GM23248 (cell line): ENCODE measurements at places on chromosomes 2 and 18. TPM values are rescaled to one million over a fixed set of nuclear protein-coding genes. Genes with fewer than 3 reads are reported as not detected.

Gene MC4R
- 0.14 and 0.33 TPM in 2 replicates for polyA plus RNA-seq

GRCh38 chr2:118929059-118929458, 12.9 kb upstream of the MARCO start:
- no peak for DNase-seq

Gene STPG4
- not detected in 2 replicates for polyA plus RNA-seq

GRCh38 chr2:137847443-137847842, 116.8 kb upstream of the HNMT start:
- no peak for DNase-seq

Gene DSG3
- polyA plus RNA-seq: not detected in 2 replicates

Gene MYL12B
- 1,218 and 1,219 TPM in 2 replicates for polyA plus RNA-seq

- no peak for DNase-seq
These were observed 587.3 kb upstream of the GCFC2 start for GRCh38 chr2:76298041-76298440.

DNA sequence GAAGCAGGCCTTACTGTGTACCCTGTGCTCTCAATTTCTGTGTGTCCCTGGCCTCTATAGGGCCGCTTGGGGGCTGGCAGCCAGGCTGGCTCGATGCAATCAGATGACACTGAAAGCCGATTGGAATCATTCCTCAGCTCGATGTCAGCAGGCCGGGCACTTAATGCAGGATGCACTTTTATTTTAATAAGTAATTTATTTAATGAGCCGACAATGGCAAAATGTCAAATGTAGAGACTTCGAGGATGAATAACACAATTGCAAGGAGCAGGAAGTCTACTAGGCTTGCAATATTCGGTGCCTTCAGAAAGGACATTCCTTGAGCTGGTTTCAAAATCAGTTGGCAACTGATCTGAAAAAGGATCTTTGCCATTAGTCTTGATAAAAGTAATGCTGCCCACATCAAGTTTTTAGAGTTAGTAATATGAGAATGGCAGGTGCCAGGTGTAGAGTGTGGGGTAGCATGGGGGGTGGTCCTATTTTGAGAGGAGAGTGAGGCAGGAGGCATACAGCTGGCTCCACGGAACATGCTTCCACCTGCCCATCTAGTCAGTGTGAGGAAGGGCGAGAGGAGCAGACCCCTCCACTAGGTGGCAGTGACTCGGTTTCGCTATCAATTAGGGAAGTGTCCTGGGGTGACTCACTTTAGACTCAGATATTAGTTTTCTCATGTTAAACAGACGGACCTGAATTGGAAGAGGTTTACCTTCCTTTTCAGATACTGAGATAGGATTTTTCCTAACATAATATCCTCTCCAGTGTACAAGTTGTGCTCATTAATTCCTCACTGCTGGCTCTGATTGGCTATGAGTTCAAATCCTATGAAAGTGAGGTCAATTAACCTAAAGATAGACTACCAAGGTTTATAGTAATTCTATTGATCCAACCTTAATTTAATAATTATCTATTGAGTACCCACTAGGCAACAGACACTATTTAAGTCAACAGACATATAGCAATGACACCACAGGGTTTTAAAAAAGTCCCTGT, 80.9 kb downstream of the NABP1 start:
- DNase-seq: peak; percentile 52

- no peak for DNase-seq
These were observed 287.7 kb downstream of the PIK3C3 start for GRCh38 chr18:42242758-42243157.

GRCh38 chr2:231581328-231581727, 11.3 kb upstream of the TEX44 start:
- peak; percentile 22 for DNase-seq

DNA sequence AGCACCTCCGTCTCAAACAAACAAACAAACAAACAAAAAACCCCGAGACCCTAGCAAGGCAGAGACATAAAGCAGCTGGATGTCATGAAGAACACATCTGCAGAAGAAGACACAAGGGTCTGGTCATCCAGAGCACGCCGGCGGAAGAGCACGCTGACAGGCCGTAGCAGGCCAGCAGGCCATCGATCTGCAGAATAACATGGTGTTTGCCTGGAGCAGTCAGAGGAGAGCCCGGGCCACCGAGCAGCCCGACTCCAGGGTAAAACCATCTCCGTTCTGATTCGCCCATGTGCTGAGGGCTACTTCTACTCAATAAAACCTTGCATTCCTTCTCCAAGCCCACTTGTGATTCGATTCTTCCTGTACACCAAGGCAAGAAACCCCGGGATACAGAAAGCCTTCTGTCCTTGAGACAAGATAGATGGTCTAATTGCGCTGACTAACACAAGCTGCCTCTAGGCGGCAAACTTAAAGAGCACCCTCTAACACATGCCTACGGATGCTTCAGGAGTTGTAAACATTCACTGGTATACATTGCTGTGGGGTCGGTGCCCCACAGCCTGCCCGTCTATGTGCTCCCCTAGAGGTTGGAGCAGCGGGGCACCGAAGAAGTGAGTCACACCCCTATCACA, 549.8 kb upstream of the NRXN1 start:
- DNase-seq: no peak

Gene CD302
- polyA plus RNA-seq: 9.9 and 10.5 TPM in 2 replicates

GRCh38 chr2:33589444-33589843, 9.7 kb downstream of the FAM98A start:
- peak; percentile 33 for DNase-seq

- peak; percentile 10 for DNase-seq
These were observed 627.4 kb downstream of the FBXO15 start for GRCh38 chr18:73520229-73520628.

DNA sequence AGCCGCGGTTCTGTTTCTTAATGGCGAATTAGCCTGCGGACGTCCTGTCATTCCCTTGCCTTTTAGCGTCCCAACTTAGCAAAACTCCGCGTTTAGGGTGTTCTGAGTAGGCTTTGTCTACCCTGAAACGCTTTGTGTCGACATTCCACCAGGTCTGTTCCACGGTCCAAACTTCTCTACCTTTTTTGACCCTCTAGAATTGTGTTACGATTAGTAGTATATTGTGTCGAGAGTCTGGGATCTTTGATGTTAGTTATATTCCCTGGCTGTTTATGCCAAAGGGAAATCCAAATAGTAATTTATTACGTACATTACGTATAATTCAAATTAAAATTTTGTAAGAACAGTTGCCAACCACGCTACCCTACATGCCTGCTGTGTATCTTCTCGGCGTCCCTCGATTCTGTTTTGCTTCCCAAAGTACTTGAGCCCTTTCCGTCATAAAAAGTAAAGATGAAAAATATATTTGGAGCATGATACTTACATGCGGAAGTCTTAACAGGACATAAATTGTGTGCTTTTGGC, 495 bp upstream of the TTC32 start:
- peak; percentile 51 for DNase-seq

Gene BOK
- 28.0 and 28.1 TPM in 2 replicates for polyA plus RNA-seq

- DNase-seq: peak; percentile 82
These were observed 579 bp downstream of the MAT2A start for GRCh38 chr2:85539361-85540132.

GRCh38 chr2:70923378-70924015, 12.2 kb upstream of the ATP6V1B1 start:
- DNase-seq: no peak

- peak; percentile 69 for DNase-seq
These were observed 83.3 kb downstream of the ICOS start for GRCh38 chr2:204019572-204020501.

Gene TMEM247
- not detected in 2 replicates for polyA plus RNA-seq

DNA sequence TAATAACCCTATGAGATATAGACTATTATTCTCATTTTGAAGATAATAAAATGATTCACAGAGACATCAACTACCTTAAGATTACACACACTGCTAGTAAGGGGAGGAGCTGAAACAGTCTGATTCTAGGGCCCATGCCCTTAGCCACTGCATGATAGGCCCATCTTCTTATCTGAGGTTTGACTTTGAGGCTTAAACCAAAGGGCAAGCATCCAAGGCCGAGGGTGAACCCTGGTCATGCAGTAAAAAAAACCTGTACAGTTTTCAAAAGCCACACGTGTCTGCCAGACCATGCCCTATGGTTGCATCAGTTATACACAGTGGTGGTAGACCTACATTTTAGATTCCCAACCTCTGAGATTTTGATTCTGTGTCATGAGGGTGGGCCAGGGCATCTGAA, 44.8 kb downstream of the POLE4 start:
- DNase-seq: no peak

- DNase-seq: peak; percentile 35
These were observed 35.8 kb downstream of the PUM2 start for GRCh38 chr2:20314562-20315501.

DNA sequence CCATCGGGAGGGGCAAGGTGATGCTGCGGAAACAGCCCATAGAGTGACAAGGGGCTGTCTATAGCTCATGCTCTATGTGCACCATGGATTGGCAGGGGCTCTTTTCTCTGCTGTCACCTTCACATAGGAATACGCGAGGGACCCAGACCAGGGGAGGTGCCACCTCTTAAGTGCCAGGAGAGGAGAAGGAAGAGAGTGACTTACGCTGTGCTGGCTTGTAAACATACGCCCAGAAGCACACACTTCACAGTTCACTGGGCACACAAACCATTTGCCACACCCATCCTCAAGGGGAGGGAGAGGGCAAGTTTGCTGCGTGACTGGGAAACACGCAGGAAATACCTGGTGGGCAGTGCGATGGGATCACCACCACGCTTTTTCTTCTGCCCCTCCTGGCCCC, 65.1 kb upstream of the GPR45 start:
- DNase-seq: no peak

DNA sequence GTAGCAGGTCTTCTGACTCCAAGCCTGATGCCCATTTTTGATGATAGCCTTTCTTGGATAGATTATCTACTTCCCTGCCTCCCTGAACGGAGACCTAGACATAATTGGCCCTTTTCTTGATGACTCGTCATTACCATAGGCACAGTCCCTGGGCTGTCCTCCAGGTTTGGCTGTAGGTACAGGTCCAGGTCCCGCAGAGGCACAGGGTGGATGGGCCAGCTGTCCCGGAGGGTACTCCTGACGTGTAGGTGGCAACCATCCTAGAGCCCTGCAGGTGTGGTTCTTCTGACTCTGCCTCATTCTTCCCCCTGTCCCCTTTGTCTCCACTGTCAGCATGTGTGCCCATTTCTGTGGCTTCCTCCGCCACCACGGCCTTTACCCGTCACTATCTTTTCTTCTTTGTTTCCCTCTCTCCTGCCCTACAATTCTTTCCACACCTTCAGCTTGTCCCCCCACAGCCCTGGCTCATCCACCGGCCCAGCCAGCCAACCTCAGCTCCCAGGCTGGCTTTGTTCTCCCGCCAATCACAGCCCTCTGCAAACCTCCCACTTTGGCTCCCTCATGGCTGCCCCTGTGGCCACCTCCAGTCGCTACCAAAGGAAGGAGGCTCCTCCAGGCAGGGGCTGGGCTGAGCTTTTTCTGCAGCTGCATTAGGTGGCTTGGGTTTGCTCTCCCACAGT, 102.8 kb downstream of the SMAD7 start:
- no peak for DNase-seq
